ENCODE measurements at places on chromosomes 12 and 14.

DNA sequence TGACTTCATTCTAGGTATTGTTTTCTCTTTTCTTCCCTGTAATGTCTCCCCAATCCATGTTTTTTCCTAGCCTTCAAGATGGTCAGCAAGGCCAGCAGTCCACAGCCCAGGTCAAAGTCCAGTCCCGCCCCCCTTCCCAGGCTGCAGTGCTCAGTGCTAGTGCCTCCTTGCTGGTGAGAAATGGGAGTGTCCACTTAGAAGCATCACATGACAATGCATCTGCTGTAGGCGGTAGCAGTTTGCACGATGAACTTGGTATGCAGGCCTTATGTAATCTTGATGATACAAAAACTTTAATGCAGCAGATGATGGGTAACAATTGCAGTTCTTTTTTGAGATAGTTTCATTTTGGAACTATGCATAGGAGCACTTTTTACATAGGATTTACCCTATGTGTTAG, 88.4 kb downstream of the PCNX1 start:
- DNase-seq = no peak

GRCh38 chr12:99381992-99382391, 265.6 kb upstream of the GARIN6 start:
- no peak for DNase-seq

DNA sequence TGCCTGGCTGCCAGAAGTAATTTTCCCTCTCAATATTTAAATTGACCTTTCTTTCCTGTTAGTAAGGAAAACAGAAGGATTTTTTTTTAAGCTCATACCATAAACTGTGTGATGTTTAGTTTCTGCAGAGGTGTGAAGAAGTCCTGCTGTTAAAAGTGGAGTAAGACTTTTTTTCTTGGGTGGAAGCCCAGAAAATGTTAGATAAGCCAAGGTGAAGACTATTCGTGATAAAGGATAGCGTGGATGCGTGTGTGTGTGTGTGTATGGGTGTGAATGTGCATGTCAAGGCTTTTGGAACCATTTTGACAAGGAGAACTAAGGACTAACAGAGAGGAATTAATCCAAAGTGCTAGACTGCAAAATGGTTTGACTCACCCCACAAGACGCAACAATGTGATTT, 152.9 kb upstream of the SEL1L start:
- DNase-seq = no peak

GRCh38 chr14:91396013-91396660, 21.5 kb downstream of the CCDC88C start:
- DNase-seq = no peak

- DNase-seq = no peak
Measured at GRCh38 chr14:90062822-90063539, 1.2 kb downstream of the KCNK13 start.

GRCh38 chr12:21502164-21502496, 541 bp downstream of the GOLT1B start:
- no peak for DNase-seq

DNA sequence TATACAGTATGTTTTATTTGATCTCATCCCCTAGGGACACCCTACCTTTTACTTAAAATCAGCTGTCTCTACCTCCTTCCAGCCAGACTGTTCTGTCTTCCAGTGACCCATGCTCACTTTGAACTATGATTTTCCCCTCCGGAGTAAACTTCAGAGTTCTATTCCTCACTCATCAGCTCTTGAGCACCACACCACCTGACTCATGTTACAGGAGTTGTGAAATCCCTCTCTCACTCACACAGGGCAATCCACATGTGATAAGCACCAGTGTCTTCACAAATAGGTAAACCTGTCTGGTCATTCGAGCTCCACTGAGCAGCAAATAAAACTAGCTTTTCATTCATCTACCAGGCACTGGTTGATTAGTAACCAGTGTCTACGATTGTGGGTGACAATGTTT, 177.3 kb upstream of the BMP4 start:
- DNase-seq = no peak

DNA sequence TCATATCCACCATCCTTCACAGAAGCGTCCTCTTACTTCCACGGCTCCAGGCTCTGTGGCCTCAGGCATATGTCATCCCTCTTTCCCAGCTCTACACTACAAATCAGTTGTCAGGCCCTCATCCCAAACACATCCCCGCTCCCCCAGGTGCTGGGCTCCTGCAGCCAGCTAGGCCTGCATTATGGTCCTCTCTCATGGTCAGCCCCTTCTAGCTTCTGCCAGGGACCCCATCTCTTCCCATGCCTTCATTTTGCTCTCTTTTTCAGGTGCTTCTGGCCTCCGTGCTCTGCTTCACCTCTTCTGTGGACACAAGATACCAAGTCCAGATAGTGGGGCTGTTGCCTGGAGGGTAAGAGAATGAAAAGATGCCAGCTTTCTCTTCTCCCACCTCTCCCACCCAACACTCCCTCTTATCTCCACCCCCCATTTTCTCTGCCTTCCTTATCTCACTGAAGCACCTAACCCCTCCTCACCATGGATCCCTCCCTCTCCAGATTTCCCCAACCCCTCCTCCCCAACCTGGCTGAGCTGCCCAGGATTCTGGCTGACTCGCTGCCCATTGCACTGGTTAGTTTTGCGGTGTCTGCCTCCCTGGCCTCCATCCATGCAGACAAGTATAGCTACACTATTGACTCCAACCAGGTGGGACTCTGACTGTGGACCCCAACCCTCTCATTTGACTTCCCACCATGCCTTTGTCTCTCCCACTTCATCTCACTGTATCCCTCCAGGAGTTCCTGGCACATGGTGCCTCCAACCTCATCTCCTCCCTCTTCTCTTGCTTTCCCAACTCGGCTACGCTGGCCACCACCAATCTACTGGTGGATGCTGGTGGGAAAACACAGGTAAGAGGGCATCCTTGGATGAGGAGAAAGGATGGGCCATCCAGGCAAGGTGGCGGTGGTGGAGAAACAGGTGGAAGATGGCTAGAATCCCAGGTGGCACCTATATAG, 10.4 kb downstream of the B4GALNT1 start:
- no peak for DNase-seq

Measured in vagina (tissue), 2 donors.